ENCODE measurements at places on chromosomes 5 and 9. TPM values are rescaled to one million over a fixed set of nuclear protein-coding genes. Genes with fewer than 3 reads are reported as not detected.

DNA sequence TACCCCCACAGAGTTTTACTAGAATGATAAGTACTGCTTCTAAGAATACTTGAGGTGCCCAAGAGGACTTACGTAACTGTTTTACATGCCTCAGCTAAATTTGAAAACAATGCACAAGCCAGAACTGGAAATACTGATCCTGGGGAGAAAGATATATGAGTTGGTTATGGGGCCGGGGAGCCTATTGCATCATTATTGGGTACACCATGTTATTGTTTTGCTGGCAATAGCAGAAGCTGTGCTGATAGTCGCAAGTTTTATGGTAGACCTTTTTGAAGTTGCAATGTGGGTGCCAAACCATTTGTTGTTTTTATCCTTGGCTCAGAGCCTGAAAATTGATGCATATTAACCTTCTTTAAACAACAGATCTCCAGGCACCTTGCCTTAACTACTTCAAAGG is 108.4 kb upstream of the DHFR start:
- DNase-seq = no peak

The PRR7 gene
- 11.7 TPM for total RNA-seq

DNA sequence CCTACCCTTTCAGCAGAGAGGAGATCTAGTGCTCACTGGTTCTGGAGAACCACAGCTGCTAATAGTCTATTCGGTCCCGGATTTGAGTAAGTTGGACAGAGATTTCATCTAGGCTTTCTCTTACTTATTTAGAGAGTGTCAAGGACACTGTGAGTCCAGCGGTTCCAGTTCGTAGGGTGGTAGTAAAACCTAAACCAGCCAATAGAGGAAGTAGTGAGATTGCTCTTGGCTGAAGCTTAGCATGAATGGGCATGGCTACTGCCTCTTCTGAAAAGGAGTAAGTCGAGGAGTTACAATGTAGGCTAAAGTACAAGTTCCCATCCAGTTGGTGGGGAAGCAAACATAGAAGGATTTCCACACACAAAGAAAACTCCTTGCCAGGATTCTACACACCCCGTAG is 109.6 kb upstream of the MOCS2 start:
- DNase-seq = no peak

- no peak for DNase-seq
These were observed 104.6 kb downstream of the CACNA1B start for GRCh38 chr9:137982200-137982599.

The ORM1 gene
- total RNA-seq = not detected

DNA sequence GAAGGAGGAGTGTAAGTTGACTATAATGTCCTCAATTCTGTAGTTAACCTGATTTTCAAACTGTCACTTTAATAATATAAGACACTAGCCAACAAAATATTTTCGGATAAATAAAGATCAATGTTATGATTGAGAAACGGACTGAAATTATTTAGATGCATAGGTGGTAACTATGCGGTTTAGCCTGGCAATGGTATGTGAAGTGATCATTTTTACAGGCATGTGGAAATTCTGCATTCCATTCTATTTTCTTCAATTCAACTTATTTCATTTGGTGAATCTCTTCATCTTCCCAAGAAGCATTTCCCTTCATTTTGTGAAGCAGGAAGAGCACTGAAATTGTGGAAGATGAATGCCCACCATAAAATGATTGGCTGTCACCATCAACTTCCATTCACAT is 1457.5 kb upstream of the CDH9 start:
- no peak for DNase-seq

All from occipital lobe (tissue), 3 donors.